Stimulated activated CD4-positive, alpha-beta T cell treated with anti-CD3 and anti-CD28 coated beads, Interleukin-15, amount 100 ng/mL, for 1 hour (primary cell): ENCODE measurements at places on chromosomes 5 and 9.

DNA sequence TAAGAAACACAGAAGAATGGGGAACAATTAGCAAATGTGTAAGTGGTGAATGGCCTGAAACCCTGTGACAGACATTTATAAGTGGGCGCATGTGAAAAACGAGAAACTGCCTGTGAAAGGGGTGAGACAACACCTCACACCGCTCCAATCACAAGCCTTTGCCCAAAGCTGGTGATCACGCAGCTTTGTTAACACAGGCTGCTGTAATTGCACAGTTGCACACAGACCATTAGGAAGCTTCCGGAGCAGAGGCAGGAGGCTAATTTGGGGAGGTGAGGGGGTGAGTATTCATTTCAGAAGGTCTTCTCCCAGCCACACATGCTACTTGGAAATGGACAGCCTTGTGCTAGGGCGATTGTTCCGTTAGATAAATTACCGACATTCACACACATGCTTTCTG lies 294.0 kb downstream of the MED10 start:
- no peak for DNase-seq

DNA sequence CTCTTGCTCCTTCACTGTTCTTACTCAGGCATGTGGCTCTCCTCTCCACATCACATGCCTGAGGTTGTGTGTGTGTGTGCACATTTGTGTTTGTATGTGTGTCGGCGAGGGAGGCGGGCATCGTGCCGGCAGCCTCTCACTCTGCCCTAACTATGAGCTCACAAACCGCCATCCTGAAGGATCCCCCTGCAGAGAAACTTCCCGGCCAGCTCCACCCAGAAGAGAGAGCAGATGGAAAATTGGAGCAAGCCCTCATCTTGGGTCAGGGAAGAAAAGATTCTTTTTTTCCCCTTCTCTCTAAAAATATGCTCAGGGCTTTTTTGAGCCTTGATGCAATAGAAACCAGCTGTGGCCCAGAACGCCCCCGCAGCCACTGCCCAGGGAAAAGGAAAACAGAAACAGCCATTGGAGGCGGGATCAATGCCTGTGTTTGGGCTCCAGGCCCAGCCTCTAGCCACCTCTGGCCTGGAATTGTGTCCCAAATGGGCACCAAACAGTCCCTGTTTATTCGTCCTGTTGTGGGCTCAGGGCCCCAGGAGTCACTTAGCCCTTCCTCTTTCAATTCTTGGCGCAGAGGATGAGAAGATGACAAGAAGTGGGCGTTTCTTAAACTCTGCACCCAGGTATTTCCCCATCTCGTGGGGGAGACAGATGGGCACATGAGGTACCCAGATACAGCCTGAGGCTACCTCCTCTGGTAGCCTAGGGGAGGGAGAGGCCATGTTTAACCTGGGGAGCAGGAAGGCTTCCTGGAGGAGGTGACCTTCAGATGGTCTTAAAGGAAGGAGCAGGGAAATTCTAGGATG lies 151.5 kb downstream of the RGS3 start:
- no peak for DNase-seq

DNA sequence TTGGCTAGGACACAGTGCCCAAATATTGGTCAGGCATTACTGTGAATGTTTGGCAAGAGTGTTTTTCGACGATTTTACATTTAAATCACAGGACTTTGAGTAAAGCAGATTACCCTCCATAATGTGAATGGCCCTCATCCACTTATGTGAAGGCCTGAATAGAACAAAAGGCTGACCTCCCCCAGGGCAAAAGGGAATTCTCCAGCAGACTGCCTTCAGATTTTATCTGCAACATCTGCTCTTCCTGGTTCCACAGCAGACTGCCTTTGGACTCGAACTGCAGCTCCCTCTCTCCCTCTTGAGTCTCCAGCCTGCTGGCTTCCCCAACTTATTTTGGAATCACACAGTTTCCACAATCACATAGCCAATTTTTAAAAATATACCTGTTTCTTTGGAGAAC lies 7.1 kb upstream of the TMEM215 start:
- DNase-seq = no peak

DNA sequence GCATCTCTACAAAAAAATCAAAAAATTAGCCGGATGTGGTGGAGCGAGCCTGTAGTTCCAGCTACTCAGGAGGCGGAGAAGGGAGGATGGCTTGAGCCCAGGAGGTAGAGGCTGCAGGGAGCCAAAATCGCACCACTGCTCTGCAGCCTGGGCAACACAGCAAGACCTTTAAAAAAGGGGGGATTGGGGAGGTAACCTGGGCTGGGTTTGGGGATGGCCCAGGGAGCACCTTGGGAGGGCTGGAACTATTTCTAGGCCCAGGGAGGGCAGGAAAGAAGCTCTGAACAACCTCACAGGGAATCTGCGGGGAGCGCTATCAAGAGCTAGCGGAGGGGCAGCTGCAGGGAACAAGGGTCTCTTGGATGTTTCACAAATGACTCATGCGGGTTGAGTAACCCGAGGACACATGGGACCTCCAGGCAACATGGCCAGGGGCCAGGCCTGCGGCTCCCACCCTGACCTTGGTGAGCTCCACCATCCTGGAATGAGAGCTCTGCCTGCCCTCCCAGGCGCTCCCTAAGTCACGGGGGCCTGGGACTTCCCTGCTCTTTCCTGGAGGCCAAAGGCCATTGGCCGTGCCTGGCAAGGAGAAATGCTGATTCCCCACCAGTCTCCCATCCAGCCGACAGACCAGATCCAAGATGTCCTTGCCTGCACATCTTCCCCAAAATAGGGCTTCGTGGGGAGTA lies 23.4 kb downstream of the SARDH start:
- no peak for DNase-seq

- no peak for DNase-seq
These were observed 30.9 kb upstream of the SLC9A3 start for GRCh38 chr5:555058-555623.

- DNase-seq = no peak
These were observed 279.0 kb downstream of the AUH start for GRCh38 chr9:91082731-91083130.

DNA sequence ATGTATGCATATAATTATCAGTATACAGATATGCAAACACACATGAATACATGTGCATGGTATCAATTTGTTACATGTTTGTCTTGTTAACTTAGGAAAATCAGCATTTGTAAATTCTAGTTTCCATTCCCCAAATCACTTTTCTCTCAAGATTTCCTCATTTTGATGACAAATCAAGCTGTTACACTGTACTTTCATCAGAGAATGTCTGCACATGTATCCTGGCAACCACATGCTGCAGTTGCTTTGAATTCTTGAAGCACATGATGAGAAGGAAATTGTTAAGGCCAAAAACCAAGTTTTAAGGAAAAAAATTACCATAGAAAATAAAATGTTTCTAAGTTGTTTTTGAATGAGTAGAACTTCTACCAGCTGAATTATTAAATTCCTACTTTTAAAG lies 1834.5 kb downstream of the EFNA5 start:
- no peak for DNase-seq

- no peak for DNase-seq
These were observed 10.6 kb upstream of the CSNK1A1 start for GRCh38 chr5:149561848-149562247.

DNA sequence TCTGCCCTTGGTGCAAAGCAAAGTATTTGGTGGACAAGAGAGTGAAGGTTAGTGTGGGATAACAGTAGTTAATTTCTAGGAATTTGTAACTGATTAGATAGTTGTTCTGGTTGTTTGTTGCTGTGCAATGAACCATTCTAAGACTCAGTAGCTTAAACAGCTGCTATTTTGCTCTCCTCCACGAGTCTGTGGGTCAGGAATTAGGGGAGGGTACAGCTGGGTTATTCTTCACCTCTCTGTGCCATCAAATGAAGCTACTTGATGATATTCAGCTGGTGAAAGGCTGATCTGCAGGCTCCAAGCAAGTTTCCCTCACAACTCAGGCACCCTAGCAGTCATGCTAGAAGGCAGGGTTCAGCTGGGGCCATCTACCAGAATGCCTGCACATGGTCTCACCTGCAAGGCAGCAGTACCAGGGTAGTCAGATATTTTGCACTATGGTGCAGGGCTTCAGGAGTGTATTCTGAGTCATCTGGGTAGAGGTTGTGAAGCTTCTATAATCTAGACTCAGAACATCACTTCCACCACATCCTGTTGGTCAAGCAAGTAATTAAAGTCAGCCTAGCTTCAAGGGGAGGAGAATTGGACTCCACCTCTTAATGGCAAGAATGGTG lies 159.5 kb upstream of the SLC28A3 start:
- no peak for DNase-seq
